Ovary (tissue), 10 donors: ENCODE measurements at places on chromosomes 4 and X.

DNA sequence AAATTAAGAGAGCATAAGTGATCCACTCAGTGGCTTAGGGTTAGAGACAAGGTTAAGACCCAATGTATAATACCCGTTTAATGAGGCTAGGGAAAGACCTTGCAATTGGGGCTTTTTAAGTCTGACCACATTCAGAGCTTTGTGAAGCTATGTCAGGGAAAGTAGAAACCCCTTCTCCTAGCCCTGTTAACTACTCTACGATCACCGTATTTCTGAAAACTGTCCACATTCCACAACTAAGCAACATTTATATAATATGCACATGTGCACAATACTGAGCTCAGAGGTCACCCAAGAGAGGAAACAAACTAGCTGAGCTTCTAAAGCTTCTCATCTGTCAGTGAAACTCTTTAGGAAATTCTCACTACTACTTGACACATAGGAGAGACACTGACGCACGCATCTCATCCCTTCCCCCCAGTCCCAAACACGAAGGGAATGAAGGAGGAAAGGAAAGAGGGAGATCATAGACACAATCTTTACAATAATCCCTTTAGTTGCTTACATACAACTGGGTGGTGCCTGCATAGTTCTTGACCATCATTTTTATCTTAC, 56.2 kb downstream of the METTL14 start:
- DNase-seq = no peak

- no peak for DNase-seq
These were observed 50.3 kb upstream of the OTUD4 start for GRCh38 chr4:145230726-145231125.

DNA sequence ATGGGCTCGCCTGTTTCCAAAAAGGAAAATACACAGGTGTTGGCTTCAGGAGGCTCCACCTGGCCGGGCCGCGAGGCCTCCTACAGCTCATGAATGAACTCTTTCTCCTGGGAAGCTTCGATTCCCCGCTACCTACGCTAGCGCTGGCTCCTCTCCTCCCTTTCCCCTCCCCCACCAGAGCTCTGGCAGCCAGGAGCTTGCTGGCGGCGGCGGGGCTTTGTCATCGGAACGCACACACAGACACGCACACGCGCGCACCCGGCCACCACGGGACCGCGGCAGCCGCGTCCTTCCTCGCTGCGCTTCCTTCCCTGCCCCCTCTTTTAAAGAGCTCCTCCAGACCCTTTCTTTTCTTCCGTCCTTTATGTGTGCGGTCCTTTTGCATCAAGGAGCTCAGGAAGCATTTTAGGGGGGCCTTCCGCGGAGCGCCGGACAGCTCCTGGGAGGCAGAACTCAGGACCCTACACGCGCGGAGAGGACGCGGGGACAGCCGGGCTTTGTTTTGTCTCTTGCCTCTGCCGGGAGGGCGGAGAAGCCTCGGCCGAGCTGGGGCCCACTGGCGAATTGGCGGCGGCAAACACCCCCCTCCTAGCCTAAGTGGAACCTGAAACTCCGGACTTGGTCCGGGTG, 70.2 kb upstream of the BCOR start:
- peak; percentile 73 for DNase-seq

DNA sequence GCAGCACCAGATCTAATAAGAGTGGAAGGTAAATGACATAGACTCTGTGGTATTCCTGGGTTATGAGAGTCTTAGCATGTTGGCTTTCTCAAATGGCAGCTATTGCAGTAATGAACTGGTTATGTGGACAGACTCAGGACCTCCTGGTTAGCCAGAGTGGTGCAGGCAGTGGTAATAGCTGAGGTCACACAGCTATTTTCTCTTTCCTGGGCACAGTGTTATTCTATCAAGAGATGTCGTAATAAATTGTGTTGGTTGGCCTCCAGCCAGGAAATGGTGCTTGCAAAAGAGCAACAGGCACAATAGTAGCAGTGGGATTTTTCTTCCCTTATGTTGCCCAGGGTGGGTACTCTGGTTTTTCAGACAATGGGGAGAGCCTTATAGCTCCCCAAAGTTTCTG, 279.2 kb upstream of the FGF16 start:
- no peak for DNase-seq

DNA sequence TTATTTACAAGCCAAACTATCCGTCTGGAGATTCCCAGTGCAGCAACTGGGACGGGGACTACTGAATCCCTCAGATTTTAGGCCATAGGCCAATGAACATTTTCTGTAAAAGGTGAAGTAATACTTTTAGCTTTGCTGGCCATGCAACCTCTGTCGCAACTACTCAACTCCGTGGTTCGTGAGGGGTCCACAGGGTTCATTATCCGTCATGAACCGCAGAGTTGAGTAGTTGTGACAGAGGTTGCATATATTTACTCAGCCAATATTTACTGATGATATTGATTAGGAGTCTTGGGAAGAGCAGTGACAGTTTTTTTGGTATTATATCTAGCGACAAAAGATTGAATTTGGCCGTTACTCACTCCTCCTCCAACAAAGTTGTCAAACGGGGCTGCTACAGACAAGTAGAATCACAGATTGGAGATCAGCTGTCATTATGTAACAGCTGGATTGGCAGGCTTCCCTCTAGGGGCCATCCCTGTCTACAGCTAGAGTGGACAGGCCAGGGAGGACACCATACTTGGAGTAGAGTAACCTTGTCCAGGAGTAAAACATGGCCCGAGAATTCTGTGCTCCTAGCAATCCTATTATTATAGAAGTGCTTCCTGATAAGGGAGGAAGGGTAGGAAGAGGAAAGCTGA, 37.2 kb upstream of the CD38 start:
- DNase-seq = no peak

DNA sequence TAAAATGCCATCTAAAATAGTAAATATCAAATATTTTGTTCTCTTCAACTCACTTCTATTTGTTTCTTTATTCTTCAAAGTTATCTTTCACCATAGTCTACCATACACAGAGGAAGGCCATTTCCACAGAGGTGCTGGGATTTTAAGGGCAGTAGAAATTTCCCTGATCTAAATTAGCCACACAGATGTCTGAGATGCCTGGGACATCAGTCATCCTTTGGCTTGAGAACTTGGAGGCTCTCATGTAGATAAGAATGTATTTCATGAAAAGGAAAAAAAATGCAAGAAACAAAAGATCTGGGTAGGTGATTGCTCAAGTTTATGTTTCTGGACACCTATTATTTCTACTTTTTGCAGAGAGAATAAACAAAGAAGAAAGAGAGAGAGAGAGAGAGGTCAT, 1008.2 kb downstream of the NLGN4X start:
- DNase-seq = no peak

DNA sequence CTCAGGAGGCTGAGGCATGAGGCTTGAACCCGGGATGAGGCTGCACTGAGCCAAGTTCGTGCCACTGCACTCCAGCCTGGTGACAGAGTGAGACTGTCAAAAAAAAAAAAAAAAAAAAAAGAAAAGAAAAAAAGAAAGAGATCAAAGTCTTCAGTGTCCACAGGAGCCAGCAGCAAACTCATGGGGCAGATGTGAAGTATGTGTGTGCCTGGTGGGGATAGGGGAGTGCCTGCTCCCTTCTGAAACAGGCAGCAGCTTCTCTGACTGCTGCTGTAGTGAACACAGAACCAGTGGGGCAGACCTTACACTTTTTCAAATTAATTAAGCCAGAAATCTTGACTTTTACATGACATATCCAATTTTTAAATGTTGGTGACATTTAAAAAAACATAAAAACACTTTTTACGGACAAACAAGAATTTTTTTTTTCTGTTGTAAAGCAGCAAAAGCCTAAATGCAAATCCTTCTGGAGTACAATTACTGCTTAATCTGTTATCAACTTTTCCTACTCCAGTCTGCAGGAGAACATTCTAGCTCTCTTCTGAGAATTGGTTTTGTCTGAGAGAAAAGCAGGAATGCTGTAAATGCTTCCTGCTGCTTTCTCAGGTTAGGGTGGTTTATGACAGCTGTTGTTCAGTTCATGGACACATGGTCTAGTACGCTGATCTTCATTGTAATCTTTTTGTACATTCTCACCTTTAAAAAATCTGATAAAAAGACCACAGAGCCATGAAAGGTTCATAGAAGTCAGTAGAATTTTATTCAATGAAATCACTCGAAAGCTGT, 311.1 kb downstream of the CAMK2D start:
- DNase-seq = no peak

DNA sequence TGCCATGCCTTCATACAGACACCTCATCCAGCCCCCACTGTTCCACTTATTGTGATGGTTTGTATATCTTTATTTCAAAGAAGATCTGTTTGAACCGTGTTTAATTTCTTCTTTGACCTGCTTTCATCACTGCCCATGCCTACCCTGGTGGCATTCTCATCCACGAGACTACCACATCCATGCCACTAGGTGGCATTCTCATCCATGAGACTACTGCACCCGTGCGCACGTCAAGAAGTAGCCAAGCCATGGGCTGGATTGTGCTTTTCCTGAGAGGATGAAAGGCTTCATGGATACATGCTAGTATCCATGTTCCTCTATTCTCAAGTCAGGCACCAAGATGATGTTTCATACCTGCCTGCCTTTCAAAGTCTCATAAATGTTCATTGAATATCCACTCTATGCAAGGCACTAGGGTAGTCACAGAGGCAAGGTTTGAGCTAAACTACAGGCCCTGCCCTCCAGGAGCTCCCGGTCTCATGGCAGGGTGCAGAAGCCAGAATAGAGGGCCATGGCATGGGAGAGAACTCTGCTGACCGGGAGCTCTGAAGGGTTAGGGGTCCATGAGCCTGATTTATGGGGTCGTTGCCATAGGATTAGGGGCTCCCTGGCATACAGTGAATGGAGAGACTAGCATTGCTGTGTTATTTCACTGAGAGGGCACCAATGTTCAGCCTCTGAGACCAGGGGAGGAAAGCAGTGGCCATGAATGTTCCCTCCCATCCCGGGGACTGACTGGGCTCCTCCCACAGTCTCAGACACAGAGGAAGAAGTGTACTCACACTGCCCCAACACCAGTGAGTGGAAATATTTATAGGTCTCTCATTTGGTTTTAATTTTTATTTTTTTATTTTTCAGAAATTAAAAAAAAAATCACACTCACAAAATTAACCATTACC, 24.8 kb upstream of the EOLA2 start:
- peak; percentile 54 for DNase-seq

- DNase-seq = no peak
These were observed 51.6 kb downstream of the SCFD2 start for GRCh38 chr4:53314252-53314651.

DNA sequence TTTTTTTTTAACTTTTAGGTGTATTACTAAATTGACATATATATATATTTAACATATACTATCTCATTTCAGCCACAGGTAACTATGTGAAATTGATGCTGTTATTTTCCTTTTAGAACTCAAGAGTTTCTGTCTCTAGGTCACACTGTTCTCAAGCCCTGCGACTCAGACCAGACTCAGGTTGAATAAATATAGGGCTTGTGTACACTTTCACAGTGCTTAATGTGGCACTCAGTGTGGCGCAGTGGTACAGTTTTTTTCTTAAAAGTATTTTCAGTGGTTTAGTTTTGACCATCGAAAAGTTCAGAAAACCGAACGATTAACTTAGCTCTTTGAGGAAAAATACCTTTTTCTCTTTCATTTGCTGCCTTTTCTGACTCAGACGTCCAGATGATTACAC, 24.7 kb downstream of the PACRGL start:
- DNase-seq = no peak

DNA sequence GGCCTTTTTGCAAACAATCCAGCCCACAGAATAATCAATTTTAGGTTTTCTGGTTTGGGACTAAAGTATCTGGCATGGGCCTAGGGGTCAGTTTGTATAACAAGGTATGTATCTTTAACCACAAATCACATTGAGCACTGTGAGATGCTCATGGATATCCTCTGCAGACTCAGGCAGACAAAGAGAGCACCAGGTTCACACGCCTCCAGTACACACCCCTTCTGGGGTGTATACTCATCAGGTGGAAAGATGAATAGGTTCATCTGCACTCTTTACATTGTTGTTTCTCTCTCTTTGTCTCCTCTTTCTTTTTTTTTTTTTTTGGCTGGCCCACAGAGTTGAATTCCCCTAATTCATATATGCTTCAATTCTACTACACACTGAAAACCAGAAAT, 21.1 kb downstream of the TEC start:
- no peak for DNase-seq

GRCh38 chrX:39788521-39788920, 309.2 kb downstream of the BCOR start:
- no peak for DNase-seq
